Glomerular endothelial cell (primary cell): ENCODE measurements at places on chromosomes 5 and 9. TPM values are rescaled to one million over a fixed set of nuclear protein-coding genes. Genes with fewer than 3 reads are reported as not detected.

ADAMTSL2 gene
- total RNA-seq: 0.05 TPM in 1 of 2 replicates, not detected in the other

PDE8B gene
- 0.12 and 0.29 TPM in 2 replicates for total RNA-seq

ITK gene
- total RNA-seq: not detected in 2 replicates

CRHBP gene
- total RNA-seq: 0.58 and 3.4 TPM in 2 replicates

NME5 gene
- 1.4 and 5.8 TPM in 2 replicates for total RNA-seq

EIF4E1B gene
- 0.06 TPM in 1 of 2 replicates, not detected in the other for total RNA-seq

MEF2C gene
- 36.9 and 40.0 TPM in 2 replicates for total RNA-seq

PCDHGA12 gene
- total RNA-seq: 10.5 and 23.0 TPM in 2 replicates

ZFP37 gene
- total RNA-seq: 0.64 and 1.1 TPM in 2 replicates

PPIC gene
- 34.0 and 57.3 TPM in 2 replicates for total RNA-seq

LHX6 gene
- total RNA-seq: 31.7 and 32.0 TPM in 2 replicates

ADAMTS19 gene
- total RNA-seq: under 0.01 and 0.48 TPM in 2 replicates

ADAMTS16 gene
- total RNA-seq: 0.53 and 1.1 TPM in 2 replicates

WDR5 gene
- 22.6 and 23.9 TPM in 2 replicates for total RNA-seq

PHF2 gene
- 19.3 and 22.9 TPM in 2 replicates for total RNA-seq

PTGDS gene
- total RNA-seq: not detected in 2 replicates

RIC1 gene
- total RNA-seq: 23.1 and 36.7 TPM in 2 replicates

PCDHA1 gene
- total RNA-seq: 0.06 TPM in 1 of 2 replicates, not detected in the other

TNFSF8 gene
- total RNA-seq: not detected in 2 replicates

LVRN gene
- total RNA-seq: 0.15 and 0.41 TPM in 2 replicates

GRXCR2 gene
- not detected in 2 replicates for total RNA-seq

LHFPL2 gene
- 39.2 and 65.3 TPM in 2 replicates for total RNA-seq

F2RL2 gene
- 13.3 and 30.9 TPM in 2 replicates for total RNA-seq

C9orf153 gene
- total RNA-seq: not detected in 2 replicates

DNAH5 gene
- 2.0 and 6.6 TPM in 2 replicates for total RNA-seq

ANKDD1B gene
- total RNA-seq: 0.53 and 0.70 TPM in 2 replicates

IL5 gene
- total RNA-seq: not detected in 2 replicates

SPAAR gene
- 8.1 and 16.3 TPM in 2 replicates for total RNA-seq

GKAP1 gene
- 0.78 and 1.9 TPM in 2 replicates for total RNA-seq

PCDHAC2 gene
- total RNA-seq: not detected in 2 replicates

IL11RA gene
- 5.7 and 9.3 TPM in 2 replicates for total RNA-seq

IFNA13 gene
- total RNA-seq: not detected in 2 replicates

LCN1 gene
- not detected in 2 replicates for total RNA-seq

THOC3 gene
- total RNA-seq: 56.9 and 60.3 TPM in 2 replicates

PCDHGA10 gene
- total RNA-seq: 4.0 and 12.4 TPM in 2 replicates

MED7 gene
- total RNA-seq: 7.2 and 9.7 TPM in 2 replicates

HEMGN gene
- not detected in 2 replicates for total RNA-seq

MAMDC2 gene
- 8.1 and 16.0 TPM in 2 replicates for total RNA-seq

STPG3 gene
- not detected in 2 replicates for total RNA-seq

LTC4S gene
- not detected in 2 replicates for total RNA-seq

AK8 gene
- 0.24 and 1.5 TPM in 2 replicates for total RNA-seq

GZMA gene
- not detected in 2 replicates for total RNA-seq

PRR16 gene
- total RNA-seq: 1.2 and 1.6 TPM in 2 replicates

SLC1A3 gene
- not detected in 2 replicates for total RNA-seq

PIGO gene
- 17.3 and 18.1 TPM in 2 replicates for total RNA-seq

LRRC26 gene
- not detected in 2 replicates for total RNA-seq

S100Z gene
- not detected in 2 replicates for total RNA-seq

SLCO6A1 gene
- total RNA-seq: not detected in 2 replicates

TIMD4 gene
- total RNA-seq: not detected in 2 replicates

PFN3 gene
- not detected in 2 replicates for total RNA-seq
